Tibial nerve (tissue), 4 donors: ENCODE measurements at places on chromosomes 12 and 14. TPM values are rescaled to one million over a fixed set of nuclear protein-coding genes. Genes with fewer than 3 reads are reported as not detected.

Gene CHFR
- 43.2 TPM for total RNA-seq

Gene SDR9C7
- not detected for total RNA-seq

Gene CLEC4C
- not detected for total RNA-seq

Gene LRRIQ1
- total RNA-seq: 5.4 TPM

Gene DCAF5
- total RNA-seq: 42.2 TPM

DNA sequence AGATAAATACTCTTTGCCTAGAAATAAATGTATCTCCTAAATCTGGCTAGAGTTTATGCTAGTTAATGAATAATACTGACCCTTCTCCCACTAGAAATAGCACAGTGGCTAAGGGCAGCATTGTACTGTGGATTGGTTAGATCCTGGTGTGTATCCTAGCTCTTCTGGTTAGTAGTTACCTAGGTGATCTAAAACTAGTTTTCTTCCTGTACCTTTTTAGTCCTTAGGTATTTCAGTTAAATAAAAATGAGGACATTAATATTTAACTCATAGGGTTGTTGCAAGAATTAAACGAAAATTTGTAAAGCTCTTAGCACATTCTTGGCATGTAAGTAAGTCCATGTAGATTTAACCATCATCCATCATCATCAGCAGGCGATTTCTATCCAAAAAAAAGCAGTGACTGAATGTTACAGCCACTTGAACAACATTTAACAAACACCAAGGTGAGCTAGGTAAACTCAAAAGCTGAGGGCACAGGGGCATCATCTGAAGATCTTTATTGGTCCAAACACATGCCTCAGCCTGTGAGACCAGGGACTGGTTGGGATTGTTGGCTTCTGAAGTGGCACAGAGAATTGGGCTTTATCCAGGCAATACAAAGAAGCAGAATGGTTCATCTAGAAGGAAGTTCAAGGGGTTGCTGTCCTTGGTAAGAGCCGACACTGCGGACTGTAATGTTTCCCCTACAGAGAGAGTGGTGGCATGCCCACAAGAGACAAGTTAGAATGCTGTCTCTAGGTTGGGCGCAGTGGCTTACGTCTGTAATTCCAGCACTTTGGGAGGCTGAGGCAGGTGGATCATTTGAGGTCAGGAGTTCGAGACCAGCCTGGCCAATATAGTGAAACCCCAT lies 100.8 kb downstream of the GAS2L3 start:
- H3K4me3 ChIP-seq: no peak overlapping the region
- H3K36me3 ChIP-seq: no peaks in the 10 kb centered on the region
- no peaks in the 10 kb centered on the region for H3K27me3 ChIP-seq
- no peak overlapping the region for H3K27ac ChIP-seq
